ENCODE measurements at places on chromosomes 1 and 21. TPM values are rescaled to one million over a fixed set of nuclear protein-coding genes. Genes with fewer than 3 reads are reported as not detected.

- peak; percentile 36 for DNase-seq
Measured at GRCh38 chr1:145960468-145961108, 2.8 kb upstream of the LIX1L start.

- no peak for DNase-seq
Measured at GRCh38 chr1:203528976-203529835, 35.3 kb downstream of the OPTC start.

- DNase-seq = peak; percentile 5
Measured at GRCh38 chr1:212860713-212861581, 2.9 kb downstream of the FLVCR1 start.

DNA sequence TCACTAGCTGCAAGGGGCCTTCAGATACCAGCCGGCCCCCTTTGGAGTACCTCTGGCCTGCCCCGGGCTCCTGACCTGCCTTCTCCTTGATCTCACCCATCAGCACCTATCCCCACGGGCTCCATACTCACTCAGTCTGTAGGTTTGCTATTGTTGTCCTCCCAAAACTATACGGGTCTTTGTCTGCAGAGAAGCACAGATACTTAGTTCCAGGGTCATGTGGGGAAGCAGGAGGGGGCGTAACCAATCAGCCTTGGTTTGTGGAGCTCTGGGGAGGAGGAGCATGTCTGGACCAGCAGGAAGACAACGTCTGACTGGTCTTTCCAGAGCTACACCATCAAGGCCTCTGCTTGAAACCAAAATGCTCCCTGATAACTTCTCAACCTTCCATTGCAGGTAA, 15.2 kb downstream of the TMEM63A start:
- no peak for DNase-seq

GRCh38 chr1:226132728-226133503, 53.6 kb downstream of the ACBD3 start:
- no peak for DNase-seq

DNA sequence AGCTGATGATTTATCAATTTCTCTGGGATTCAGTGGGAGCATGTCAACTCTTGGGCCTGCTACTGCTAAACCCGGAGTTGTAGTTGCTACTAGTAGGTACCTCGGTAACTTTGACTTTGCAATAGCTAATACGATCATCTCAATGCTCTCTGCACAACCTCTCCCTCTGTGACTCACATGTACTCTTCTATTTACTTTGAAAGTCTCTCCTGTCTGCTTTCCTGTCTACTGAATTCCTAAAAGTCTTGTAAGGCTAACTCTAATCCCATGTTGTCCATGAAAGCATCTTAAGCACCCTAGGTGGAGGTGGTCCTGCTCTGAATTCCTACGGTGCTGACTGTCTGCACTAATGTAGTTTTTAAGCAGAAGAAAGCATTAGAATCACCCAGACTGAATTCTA, 29.3 kb downstream of the SLC9C2 start:
- no peak for DNase-seq

- DNase-seq = no peak
Measured at GRCh38 chr1:64981601-64982533, 15.5 kb upstream of the JAK1 start.

GRCh38 chr21:42629933-42630589, 23.4 kb upstream of the PDE9A start:
- DNase-seq = no peak

GRCh38 chr1:111332190-111332589, 41.5 kb downstream of the CHIA start:
- DNase-seq = no peak

DNA sequence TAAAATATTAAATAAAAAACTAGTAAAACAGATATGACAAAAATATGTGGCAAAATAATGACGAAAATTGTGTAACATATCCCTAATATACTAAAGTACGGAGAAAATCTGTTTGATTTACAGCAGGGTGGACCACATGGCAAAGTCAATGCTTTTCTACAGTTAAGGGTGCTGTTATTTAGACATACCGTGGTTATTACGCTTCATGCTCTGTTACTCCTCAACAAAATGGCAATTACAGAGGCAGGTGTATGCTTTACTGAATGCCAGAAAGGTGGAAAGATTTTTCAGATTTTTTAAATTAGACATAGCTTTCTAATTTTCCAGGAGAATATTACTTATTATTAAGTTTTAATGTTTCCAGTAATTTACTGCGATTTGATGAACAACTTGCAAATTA, 343.9 kb upstream of the DPYD start:
- DNase-seq = no peak

- no peak for DNase-seq
Measured at GRCh38 chr1:228101994-228102790, 933 bp downstream of the C1orf35 start.

- peak; percentile 30 for DNase-seq
Measured at GRCh38 chr1:55484173-55484572, 269.0 kb upstream of the USP24 start.

GRCh38 chr1:159913451-159914192, 11.7 kb downstream of the TAGLN2 start:
- no peak for DNase-seq

DNA sequence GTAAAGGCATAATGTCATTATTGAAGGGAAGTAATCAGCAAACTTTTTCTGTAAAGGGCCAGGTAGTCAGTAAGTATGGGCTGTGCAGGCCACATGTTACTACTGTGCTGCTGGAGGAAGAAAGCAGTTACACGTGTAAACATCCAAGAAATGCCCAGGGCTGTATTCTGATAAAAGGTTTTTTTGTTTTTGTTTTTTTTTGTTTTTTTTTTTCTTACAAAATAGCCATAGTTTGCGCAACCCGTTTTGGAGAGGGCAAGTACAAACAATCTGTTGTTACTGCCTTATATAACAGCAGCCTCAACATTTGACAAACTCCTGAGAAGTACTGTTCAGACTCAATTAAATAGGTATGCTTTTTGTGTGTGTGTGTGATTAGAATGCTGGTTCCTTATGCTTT, 26.7 kb upstream of the MTMR11 start:
- DNase-seq = no peak

DNA sequence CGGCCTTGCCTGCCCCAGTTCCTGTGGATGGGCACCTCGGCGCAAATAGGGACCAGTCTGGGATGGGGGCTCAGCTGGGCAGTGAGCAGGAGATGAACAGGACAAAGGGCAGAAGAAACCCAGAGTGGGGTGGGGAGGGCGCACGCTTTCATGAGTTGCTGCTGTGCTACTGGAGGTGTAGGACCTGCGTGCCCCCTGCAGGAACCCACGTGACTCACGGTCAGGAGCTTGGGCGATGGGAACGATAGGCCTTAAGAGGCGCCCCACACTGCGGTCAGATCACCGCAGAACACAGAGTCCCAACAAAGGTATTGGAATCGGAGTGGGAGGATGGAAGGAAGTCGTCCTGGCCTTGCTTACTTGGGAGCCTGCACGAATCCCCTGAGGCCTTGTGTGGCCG, 17.2 kb downstream of the PRDM15 start:
- DNase-seq = no peak

GRCh38 chr1:51627672-51628071, 10.8 kb downstream of the OSBPL9 start:
- DNase-seq = peak; percentile 59

DNA sequence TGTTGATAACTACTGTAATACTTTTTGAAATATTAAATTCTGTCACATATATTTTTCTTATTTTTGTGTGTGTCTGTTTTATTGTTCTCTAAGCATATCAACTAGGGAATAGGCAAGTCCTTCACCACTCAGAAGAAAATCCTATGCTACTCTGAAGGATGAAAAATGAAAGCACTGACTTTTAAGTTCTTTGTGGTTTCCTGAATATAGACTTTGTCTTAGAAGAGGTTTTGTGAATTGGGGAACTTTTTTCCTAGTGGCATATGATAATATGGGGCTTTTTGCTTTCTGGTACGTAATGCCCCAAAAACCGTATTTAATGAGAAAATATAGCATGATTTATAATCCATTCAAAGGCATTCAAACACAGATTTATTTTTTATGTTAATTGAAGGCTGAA, 136.0 kb downstream of the SNX7 start:
- no peak for DNase-seq

GRCh38 chr1:240000634-240001033, 91.0 kb upstream of the FMN2 start:
- peak; percentile 69 for DNase-seq

DNA sequence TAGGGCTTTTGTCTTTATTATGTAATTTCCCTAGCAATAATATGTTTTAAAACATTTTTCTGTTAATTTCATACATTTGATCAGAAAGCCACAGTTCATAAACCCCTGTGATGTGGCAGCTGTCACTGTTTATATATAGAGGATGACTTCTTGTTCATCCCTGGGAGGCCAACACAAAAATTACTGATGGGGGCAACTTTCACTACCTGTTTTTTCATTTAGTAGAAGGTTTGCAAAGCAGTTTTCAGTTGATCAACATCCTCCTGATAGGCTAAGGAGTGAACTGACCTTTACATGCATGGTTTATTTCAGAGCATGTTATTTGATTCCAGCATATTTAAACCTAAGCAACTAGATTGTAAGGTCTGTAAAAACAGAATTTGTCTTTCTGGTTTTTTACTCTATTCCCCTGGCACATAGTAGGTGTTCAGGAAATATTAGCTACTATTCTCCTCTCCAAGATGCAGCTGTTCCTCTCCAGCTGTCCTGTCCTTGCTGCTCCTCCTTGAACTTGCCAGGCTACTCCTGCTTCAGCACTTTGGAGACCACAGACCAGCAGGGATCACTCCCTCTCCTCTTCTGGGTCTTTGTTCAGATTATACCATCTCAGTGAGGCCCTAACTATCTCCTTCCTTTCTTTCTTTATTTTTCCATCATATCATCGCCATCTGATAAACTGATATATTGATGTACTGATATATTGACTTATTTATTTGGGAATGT, 54.7 kb downstream of the ROR1 start:
- no peak for DNase-seq

DNA sequence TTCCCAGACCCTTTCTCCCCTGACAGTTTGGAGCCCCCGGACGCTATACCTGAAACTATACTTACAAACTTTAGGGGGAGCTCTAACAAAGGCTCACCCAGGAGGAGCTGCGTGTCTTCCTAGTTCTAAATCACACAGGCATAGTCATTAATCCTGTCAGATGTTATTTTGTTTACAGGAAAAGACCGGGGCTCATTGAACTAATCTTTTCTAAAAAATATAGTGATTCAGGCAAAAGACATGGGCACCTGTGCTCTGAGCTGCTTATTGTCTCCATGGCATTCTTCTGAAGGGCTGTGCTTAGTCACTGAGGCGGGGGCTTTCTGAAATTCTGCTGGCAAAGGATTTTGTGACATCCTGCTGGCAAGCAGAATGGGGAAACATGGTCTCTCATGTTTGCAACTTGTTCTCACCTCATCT, 1577.0 kb downstream of the NCAM2 start:
- no peak for DNase-seq

GRCh38 chr1:197902131-197902453, 338 bp upstream of the C1orf53 start:
- DNase-seq = no peak

DNA sequence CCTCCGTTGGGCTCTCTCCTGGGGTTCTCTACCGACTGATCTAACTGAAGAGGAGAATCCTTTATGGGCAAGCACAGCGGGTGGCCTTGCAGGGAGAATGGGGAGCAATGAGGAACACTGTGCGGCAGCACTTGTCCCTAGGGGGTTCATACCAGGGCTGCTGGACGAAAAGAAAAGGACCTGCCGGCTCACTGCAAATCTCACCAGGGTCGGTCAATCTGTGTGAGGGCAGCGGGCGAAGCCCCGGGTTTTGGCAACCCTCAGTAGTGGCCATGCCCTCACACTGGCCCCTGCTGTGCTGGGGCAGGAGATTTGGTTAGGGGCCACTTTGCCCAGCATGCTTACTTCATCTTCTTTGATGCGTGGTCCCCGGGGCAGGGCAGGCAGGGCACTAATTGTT, 5.9 kb downstream of the LHX9 start:
- no peak for DNase-seq

DNA sequence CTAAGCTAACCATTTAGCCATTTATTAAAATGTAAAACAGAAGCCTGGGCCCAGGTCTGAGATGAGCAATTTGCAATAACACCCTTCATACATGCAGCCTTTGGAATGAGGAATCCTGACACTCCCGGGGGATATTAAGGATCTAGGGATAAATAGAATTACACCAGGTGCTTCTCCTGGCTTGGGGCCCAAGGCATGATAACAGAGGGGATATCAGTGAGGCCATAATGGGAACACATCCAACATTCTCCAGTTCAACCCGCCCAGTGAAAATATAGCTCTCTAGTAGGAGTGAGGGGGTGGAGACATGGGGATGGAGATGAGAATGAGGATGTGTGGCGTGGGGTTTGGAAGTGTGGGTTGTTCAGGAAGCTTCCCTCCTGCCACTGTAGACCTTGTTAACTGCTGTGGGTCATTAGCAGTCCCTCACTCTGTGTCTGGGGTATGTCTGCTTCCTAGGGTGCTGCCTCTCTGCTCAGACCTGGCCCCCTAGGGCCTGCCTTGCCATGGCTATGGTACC, 57.9 kb upstream of the KANK4 start:
- DNase-seq = no peak

DNA sequence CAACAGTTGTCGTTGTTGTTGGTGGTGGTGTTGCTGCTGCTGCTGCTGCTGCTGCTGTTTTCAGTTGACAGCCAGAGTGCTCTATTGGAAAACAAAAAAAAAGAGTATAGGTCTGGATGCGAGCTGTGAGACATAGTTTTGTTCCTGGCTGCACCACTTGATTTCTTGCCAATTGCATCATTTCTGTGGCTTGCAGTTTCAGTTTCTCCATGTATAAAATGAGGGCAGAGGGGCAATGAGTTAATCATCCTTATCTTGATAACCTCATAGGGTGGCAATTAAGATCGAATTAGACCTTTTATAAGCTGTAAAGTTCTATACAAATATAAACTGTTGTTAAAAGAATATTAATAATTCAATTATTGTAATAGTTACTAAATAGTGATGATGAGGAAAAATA, 156.7 kb downstream of the DMRTA2 start:
- DNase-seq = no peak

- DNase-seq = no peak
Measured at GRCh38 chr1:155250246-155250632, 5.0 kb downstream of the ENTREP3 start.

DNA sequence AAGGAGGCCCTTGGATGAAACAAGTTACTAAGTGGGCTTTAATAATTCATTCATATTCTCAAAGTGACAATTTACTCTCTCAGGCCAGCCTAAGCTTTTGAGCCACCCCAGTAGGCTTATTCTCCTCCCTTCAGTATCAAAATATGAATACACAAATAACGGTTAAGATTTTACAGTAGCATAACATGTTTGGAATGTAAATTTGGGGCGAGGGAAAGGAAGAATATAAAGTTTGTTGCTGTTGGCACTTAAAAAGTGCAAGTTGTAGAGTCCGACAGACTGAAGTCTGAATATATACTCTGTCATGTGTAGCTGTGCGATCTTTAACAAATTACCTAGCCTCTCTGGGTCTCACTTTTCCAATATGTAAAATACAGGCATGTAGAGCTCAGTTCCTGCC, 22.6 kb upstream of the MYSM1 start:
- no peak for DNase-seq

The TLCD4 gene
- 0.18 TPM for total RNA-seq

The GBP3 gene
- 26.5 TPM for total RNA-seq

The KRTAP12-2 gene
- total RNA-seq = not detected

The MRAP gene
- not detected for total RNA-seq

The UQCRHL gene
- total RNA-seq = 1.0 TPM

The S100A9 gene
- total RNA-seq = not detected

The OR14I1 gene
- total RNA-seq = not detected

The ADCY10 gene
- total RNA-seq = 0.13 TPM

The RASSF5 gene
- total RNA-seq = 0.83 TPM

The FCMR gene
- 0.69 TPM for total RNA-seq

The SLC35D1 gene
- 22.7 TPM for total RNA-seq

The RABIF gene
- 10.4 TPM for total RNA-seq

The NHLH2 gene
- total RNA-seq = not detected

The IL10RB gene
- total RNA-seq = 31.1 TPM

The TMCC2 gene
- total RNA-seq = 3.9 TPM

The OPRD1 gene
- total RNA-seq = not detected
